ENCODE measurements at places on chromosomes 7 and 10.

GRCh38 chr10:73894245-73894971 lies 16.5 kb upstream of the PLAU start:
- DNase-seq, result no peak

GRCh38 chr7:1619152-1620079 lies 49.6 kb upstream of the PSMG3 start:
- no peak for DNase-seq

DNA sequence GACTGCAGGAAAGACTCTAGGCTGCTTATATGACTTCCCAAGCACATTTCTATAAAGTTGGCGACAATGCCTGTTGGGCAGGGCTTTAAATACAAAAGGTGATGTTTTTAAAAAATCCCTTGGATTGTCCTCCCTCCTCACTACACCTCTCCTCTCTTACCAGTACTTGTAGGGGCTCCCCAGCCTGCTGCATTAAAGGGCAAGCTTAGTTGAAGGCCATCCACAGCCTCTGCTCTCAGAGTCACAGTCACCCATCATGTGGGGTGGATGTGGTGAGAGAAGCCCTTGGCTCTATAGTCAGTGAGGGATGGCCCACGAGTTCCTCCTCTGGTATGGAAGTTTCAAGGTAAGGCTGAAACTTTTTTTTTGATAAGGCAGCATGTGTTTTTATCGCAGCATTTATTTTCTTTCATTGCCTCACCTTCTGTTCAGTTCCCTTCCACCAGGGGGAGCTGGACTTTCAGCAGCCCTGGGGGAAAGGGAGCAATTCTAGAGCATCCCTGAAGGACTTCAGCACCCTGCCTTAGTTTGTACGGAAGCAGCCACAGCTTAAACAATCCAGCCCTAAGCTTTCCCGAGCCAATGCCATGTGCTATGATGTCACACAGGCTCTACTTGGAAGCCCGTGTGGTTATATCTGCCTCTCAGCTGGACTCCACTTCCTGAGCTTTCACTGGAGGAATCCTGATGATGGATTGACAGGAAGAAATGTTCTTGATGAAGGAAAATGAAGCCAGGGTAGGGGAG lies 131.9 kb downstream of the CALCR start:
- DNase-seq, result no peak

DNA sequence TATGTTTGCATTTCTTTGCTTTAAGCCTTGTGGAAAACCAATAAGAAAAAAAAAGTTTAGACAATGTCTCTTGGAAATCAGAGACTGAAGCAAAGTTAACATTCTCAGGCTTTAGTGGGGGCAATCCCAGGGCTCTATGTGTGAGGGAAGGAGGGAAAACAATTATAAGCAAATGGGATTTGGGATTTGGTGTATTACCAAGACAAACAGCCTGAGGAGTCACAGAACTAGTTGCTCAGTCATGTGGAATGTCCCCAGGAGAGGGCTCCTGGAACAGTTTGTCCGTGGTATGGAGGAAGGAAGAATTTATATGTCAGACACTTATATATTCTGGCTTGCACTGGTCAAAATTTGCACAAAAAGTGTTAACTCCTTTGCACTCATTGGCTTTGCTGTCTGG lies 562.9 kb upstream of the TPK1 start:
- DNase-seq, result no peak

DNA sequence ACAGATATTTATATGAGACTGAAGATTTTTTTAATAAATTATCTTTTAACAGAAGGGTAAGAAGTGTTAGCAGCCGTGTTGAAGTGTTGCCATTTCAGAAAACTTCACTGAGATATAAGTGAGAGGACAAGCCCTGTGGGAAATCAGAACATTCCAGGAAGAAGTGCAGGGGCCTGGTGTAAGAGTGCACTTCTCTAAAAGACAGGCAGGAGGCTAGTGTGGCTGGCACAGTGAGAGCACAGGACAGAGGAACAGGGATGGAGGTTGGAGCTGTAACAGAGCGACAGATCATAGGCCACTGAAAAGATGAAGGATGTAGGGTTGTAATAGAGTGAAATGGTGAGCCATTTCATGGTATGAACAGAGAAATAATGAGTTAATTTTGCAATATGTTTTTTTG lies 608.9 kb downstream of the SORCS1 start:
- DNase-seq, result no peak

DNA sequence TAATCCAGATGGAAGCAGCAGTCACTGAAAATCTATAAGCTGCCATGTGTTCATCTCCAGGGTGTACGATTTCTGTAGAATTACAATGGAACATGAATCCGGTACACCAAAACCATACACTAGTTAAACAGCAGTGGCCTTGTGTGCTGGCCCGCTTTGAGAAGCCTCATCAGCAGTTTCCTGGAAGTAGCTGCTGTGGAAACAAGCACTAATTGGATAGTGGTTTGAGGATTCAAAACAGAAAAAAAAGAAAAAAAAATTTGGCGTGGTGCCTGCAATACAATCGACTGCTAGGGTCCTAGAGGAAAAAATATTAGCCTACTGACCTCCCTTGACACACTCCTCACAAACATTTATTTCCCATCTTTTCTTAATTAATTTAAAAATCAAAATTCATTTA lies 545.9 kb downstream of the SORCS1 start:
- no peak for DNase-seq

DNA sequence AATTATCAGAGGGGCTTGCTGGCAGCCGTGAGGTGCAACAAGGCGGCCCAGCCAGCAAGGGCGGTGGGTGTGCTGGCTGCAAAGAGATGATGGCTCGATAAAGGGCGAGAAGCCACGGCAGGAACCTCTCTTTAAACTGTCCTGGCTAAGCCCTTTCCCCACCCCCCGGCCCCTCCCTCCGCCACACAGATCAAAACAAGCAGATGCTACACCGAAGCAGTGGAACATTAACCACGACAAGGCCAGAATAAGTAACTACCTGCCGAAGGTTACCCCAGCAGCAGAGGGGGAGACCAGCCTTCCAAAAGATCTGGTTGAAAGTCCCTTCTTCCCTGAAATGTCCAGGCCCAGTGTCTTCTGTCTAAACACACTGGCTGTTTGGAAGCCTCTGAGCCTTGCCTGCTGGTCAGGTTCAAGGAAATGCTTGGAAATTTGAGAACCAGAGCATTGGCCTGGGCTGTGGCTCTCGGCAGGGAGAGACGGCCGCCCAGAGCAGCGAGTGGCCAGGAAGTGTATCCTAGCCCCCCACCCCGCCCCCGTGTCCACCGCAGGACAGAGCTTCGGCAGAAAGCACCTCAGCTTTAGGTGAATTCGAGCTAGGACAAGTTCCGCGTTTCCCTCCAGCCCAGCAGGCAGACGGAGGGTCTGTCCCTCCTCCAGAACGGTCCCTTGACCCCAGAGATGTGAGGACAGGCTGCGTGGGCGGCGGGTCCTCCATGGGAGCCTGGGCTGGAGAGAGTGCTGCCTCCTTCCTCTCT lies 2.1 kb downstream of the FAM20C start:
- no peak for DNase-seq

DNA sequence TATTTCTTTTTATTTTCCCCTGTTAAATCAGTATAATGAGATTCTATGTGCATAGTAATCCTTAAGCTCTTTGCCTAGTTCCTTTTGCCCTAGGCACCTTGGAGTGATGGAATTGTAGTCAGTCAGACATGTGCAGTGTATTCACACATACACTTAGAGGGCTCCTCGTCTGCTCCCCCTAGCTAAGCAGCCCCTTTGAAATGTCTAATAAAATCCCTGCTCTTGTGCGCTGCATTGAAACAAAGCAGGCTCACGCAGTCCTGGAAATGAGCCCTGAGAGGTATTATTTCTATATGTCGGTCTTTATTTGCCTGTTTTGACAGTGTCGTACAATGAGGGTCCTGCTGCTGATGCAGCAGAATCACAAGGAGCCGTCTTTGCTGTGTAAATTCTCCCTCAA lies 258.7 kb downstream of the AUTS2 start:
- no peak for DNase-seq

DNA sequence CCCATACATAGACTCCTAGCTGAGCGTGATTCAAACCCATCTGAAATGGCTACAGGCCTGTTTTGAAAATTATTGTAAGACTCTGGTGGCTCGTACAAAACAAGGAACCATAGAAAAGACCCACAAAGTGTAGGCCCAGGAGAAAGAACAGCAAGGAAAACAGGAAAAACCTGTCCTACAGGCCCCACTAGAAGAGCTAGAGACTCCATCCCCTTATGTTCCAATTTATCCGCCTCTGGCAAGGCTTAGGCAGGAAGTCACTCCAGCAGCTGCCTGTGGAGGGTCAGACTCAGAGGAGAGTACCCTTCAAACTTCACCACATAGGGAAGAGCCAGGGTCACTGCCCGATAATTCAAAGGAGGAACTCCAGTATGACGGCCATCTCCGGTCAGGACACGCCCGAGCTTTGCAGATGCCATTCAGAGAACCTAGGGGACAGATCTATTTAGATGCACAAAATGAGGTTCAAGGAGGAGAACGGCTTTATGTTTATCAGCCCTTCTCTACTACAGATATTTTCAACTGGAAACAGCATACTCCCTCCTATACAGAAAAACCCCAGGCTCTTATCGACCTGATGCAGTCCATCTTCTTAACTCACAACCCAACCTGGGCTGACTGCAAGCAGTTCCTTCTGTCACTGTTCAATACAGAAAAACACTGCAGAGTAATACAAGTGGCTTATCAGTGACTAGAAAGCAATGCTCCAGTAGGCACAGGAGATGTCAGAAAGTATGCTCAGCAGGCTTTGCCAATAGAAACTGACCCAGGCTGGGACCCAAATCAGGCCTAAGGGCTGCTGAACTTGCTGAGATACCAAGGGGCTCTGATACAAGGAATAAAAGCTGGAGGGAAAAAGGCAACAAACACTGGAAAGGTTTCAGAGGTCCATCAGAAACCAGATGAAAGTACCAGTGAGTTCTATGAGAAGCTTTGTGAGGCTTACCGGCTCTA lies 8.6 kb upstream of the ZNF33B start:
- DNase-seq, result no peak

- no peak for DNase-seq
These were observed 67.6 kb downstream of the TMEM130 start for GRCh38 chr7:98802088-98802780.

- DNase-seq, result no peak
These were observed 247.0 kb upstream of the HABP2 start for GRCh38 chr10:113305871-113306270.

All from activated T-helper 9 cell treated with anti-CD3 and anti-CD28 coated beads, Interleukin-2, amount 50 U/mL, for 16 hours (primary cell).